ENCODE measurements at places on chromosomes 2 and 18. TPM values are rescaled to one million over a fixed set of nuclear protein-coding genes. Genes with fewer than 3 reads are reported as not detected.

FHOD3 gene
- 18.7 TPM for total RNA-seq

CNDP1 gene
- not detected for total RNA-seq

TANC1 gene
- total RNA-seq = 34.1 TPM

CPSF3 gene
- 51.8 TPM for total RNA-seq

USP40 gene
- 20.6 TPM for total RNA-seq

COL4A4 gene
- 0.05 TPM for total RNA-seq

ANKRD30B gene
- not detected for total RNA-seq

TLX2 gene
- total RNA-seq = not detected

LRRTM4 gene
- not detected for total RNA-seq

CHRND gene
- total RNA-seq = not detected

SCYGR4 gene
- not detected for total RNA-seq

CROCC2 gene
- not detected for total RNA-seq

PROM2 gene
- total RNA-seq = 53.7 TPM

IL18RAP gene
- not detected for total RNA-seq

TOGARAM2 gene
- total RNA-seq = not detected

CTAGE1 gene
- total RNA-seq = not detected

RNF125 gene
- 1.3 TPM for total RNA-seq

DUSP2 gene
- 6.5 TPM for total RNA-seq

LTBP1 gene
- 45.5 TPM for total RNA-seq

IL1RL1 gene
- total RNA-seq = 0.56 TPM

PPP1R1C gene
- 14.6 TPM for total RNA-seq
